ENCODE measurements at places on chromosomes 16 and 17. TPM values are rescaled to one million over a fixed set of nuclear protein-coding genes. Genes with fewer than 3 reads are reported as not detected.

Gene CIAO2B
- total RNA-seq, result 95.0 TPM

Gene MYCBPAP
- under 0.01 TPM for total RNA-seq

Gene HSD11B2
- 2.6 TPM for total RNA-seq

Gene PRAC1
- not detected for total RNA-seq

Gene OSGIN1
- total RNA-seq, result 0.52 TPM

Gene USP43
- total RNA-seq, result under 0.01 TPM

Gene NPIPB6
- not detected for total RNA-seq

Gene FA2H
- total RNA-seq, result not detected

Gene TENT4B
- total RNA-seq, result 5.7 TPM

Gene GALNS
- total RNA-seq, result 9.9 TPM

Gene OTOA
- under 0.01 TPM for total RNA-seq

Gene SOX15
- total RNA-seq, result not detected

Gene SLC52A1
- total RNA-seq, result not detected

Gene SMIM5
- total RNA-seq, result 3.7 TPM

Gene SMARCD2
- 44.4 TPM for total RNA-seq

Gene RAB26
- not detected for total RNA-seq

Gene IGF2BP1
- 4.7 TPM for total RNA-seq

Gene ZFP90
- 19.3 TPM for total RNA-seq

Gene RNF157
- 6.8 TPM for total RNA-seq

Gene PTGES3L
- 28.2 TPM for total RNA-seq

Gene SCGB1C2
- not detected for total RNA-seq

Gene PLA2G10
- total RNA-seq, result not detected

Gene UNKL
- total RNA-seq, result 3.7 TPM

Gene PPP1R1B
- 3.1 TPM for total RNA-seq

Gene EFNB3
- total RNA-seq, result 1.0 TPM

Gene NETO2
- total RNA-seq, result 3.7 TPM

Gene SLC47A2
- not detected for total RNA-seq

Gene CACNG5
- total RNA-seq, result 0.52 TPM

Gene PRCD
- 0.52 TPM for total RNA-seq

Gene TEX14
- under 0.01 TPM for total RNA-seq

Gene NPTX1
- 1.0 TPM for total RNA-seq

Gene PYY
- total RNA-seq, result not detected

Gene ZSCAN32
- total RNA-seq, result 6.8 TPM

Gene CCL15
- total RNA-seq, result not detected

Gene ARL17B
- 7.3 TPM for total RNA-seq

Gene HOXB1
- not detected for total RNA-seq

Gene CSH2
- total RNA-seq, result not detected

Gene STH
- total RNA-seq, result not detected

Gene CLN3
- total RNA-seq, result 10.4 TPM

Gene STAT5A
- 18.3 TPM for total RNA-seq

Gene SSTR5
- total RNA-seq, result not detected

Gene ZNF19
- total RNA-seq, result 1.0 TPM

Gene CDRT4
- 1.6 TPM for total RNA-seq

Gene KRT31
- total RNA-seq, result 3.1 TPM

Gene HOXB6
- not detected for total RNA-seq

Gene FNDC8
- not detected for total RNA-seq

Gene CTRB1
- not detected for total RNA-seq

Gene GRAPL
- 0.52 TPM for total RNA-seq
